Spleen (tissue), 13 donors: ENCODE measurements at places on chromosomes 6 and 20.
A peak's percentile ranks its signal among the peaks of the same experiment; 100 is the strongest.

DNA sequence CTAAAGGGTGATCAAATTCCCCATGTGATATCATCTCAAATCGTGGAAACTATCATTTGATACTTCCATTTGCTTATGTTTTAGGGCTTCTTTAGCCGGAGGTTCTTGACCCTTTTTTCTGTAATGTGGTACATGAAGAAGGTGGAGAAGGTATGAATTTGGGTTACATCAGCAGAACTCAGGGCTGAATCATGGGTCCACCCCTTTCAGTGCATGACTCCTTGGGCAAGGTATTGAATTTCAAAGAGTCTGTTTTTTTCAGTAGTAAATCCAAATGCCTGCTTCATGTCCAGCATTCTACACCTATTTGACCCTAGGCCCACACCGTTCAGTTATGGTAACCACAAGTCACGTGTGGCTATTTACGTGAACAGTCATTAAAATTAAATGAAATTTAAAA is 30.6 kb upstream of the QKI start:
- no peak for DNase-seq

- no peak for DNase-seq
Observed at GRCh38 chr6:160781298-160781697, 79.3 kb downstream of the PLG start.

GRCh38 chr6:134020968-134021367 is 31.5 kb downstream of the SLC2A12 start:
- DNase-seq: no peak

DNA sequence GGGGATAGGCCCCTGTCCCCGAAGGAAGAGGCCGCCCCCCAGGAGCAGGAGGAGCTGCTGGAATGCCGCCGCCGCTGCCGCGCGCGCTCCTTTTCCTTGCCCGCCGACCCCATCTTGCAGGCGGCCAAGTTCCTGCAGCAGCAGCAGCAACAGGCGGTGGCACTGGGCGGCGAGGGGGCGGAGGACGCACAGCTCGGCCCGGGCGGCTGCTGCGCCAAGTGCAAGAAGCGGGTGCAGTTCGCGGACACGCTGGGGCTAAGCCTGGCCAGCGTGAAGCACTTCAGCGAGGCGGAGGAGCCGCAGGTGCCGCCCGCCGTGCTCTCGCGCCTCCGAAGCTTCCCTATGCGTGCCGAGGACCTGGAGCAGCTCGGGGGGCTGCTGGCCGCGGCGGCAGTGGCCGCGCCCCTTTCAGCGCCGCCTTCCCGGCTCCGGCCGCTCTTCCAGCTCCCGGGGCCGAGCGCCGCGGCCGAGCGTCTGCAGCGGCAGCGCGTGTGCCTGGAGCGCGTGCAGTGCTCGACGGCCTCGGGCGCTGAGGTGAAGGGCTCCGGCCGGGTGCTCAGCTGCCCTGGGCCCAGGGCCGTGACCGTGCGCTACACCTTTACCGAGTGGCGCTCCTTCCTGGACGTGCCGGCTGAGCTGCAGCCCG is 630 bp downstream of the PPP1R3G start:
- peak; percentile 81 for DNase-seq

DNA sequence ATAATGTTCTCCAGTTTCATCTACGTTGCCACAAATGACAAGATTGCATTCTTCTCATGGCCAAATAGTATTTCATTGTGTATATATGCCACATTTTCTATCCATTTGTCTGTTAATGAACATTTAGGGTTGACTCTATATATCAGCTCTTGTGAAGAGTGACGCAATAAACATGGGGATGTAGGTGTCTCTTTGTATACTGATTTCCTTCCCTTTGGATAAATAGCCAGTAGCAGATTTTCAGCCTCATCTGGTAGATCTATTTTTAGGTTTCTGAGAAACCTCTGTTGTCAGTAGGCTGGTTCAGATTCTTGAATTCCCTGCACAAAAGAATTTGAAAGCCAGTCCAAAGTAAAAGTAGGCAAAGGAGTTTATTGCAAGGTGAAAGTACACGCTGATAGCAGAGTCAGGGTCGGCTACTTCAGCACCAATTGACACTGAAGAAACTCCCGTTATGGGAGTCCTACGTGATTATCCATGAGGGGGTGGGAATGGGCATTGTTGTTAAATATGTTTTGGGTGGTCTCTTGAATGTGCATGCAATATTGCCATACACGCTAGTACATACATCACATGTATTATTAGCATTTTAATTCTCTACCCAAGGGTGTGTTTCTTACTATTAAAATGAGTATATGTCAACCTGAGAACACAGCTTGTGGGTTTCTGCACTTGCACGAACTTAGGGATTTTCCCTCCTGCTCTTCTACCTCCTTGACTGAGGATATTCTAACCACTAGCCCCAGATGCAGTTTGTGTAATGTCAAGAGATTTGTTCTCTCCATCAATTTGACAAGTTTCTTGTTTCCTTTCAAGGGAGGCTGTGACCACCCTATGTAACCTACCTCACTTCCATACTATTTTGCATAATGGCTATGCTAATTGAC is 14.4 kb upstream of the SLC17A2 start:
- no peak for DNase-seq
